ENCODE measurements at places on chromosomes 2 and 18.

DNA sequence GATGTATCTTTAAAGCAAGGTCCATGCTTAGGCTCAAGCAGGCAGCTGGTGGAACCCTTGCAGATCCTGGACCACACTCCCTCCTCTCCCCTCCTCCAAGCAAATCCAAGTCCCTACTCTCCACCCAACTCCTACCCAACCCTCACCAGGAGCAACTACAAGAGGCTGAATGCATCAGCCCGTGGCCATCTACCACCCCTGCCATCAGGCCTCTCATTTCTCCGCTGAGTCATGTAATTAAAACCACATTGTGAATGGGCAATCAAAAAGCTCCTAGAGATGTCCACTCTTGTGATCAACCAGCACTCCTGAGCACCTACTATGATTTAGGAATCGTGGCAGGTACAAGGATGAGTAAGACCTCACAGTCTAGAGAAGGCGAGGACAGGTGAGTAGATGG lies 142.2 kb upstream of the CAPN13 start:
- no peak for DNase-seq

DNA sequence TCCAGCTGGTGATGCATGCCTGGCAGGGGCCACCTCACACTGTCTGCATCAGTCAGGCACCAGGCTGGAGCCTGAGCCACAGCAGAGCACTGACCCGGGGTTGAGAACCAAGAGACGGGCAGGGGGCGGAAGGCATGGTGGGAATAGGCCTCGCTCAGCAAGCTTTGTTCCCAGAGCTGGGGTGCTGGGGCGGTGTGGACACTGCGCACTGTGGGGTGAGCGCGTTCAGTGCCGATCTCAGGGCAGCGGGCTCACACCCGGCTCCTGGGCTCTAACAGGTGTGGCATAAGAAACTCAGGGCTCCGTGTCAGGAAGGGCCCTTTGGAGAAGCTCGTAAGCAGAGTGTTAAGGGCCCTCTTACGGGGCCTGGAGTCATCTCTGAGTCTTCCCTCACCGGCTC lies 15.7 kb downstream of the SH3RF3 start:
- DNase-seq = no peak

GRCh38 chr18:25229081-25229480 lies 122.9 kb downstream of the ZNF521 start:
- no peak for DNase-seq

DNA sequence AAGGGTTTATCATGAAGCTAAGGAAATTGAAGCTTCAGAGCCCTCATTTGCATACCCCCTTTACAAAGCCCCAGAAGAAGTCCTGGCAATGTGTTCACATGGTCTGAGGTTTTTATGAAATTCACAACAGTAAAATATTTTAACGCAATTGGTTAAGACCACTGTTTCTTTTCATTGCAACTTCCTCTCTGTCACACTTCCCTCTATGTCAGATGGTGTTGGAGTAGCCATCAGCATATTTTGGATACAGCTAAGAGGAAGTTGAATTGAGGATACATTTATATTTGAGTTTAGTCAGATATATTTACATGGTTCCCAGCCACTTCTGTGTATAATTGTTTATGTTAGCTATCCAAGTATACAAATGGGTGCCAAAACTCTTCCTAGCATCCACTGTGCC lies 170.0 kb downstream of the TXNL1 start:
- DNase-seq = no peak

- DNase-seq = no peak
Measured at GRCh38 chr2:148953426-148953825, 78.4 kb downstream of the KIF5C start.

DNA sequence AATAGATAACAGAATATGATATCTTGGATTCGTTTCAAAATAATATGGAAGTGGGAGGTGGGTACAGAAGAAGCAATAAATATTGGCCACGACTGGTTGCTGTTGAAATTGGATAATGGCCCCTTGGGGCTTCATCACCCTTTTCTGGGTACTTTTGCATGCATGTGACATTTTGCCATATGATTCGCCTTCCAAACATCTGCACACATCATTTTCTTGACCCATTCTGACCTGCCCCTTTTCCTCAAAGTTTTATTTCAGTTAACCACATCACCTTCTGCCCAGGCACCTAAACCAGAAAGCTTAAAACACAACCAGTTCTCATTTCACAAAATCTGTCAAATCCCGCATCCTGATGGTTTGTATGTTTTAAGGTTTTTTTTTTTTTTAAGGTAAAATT lies 116.7 kb upstream of the AGAP1 start:
- no peak for DNase-seq

GRCh38 chr2:30348825-30349224 lies 98.2 kb upstream of the LCLAT1 start:
- no peak for DNase-seq

DNA sequence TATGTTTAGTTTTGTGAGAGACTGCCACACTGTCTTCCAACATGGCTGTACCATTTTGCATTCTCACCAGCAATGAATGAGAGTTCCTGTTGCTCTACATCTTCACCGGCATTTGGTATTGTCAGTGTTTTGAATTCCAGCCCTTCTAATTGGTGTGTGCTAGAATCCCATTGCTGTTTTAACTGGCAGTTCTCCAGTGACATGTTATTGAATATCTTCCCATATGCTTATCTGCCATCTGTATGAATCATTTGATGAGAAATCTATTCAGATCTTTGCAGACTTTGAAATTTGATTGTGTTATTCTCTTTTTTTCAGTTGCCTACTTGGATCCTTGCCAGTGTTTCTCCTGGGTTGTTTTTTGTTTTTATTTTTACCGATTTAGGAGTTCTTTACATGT lies 99.0 kb downstream of the SNTG2 start:
- no peak for DNase-seq

DNA sequence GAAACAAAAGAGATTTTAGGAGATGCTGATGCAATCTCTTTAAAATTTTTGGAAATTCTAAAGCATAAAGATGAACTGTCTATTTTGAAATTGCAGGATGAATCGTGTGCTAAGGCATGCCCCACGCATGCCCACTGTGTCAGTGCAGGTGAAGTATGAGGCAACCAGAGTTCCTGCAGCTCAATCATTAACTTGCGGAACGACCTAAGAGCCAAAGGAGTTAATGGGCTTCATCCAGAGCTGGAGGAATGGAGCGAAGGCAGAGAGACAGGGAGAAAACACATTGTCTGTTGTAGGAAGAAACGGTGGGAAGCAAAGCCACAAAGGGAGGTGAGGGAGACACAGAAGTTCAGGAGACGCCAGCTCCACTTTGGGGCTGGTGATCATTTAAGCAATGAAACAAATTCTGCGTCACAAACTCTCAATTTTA lies 265.2 kb downstream of the CCDC85A start:
- DNase-seq = no peak

DNA sequence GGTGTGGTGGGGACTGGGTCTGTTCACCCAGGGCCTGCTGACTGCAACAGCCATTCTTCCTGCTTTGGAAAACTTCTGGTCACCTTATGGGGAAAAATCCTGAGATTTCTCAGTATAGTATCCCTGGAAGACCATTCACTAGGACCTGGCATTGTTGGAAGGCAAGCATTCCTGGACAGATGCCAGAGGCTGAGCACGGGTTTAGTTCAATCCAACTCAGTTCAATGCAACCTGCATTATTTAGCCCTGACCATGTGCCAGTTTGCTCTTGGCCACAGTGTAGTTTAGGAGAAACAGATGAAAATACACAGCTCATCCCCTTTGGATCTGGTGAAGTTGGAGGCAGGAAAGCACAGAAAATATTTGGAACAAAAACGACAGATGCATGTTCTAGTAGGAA lies 95.9 kb downstream of the LPIN1 start:
- DNase-seq = no peak

GRCh38 chr2:48768669-48769068 lies 13.1 kb upstream of the LHCGR start:
- DNase-seq = no peak

DNA sequence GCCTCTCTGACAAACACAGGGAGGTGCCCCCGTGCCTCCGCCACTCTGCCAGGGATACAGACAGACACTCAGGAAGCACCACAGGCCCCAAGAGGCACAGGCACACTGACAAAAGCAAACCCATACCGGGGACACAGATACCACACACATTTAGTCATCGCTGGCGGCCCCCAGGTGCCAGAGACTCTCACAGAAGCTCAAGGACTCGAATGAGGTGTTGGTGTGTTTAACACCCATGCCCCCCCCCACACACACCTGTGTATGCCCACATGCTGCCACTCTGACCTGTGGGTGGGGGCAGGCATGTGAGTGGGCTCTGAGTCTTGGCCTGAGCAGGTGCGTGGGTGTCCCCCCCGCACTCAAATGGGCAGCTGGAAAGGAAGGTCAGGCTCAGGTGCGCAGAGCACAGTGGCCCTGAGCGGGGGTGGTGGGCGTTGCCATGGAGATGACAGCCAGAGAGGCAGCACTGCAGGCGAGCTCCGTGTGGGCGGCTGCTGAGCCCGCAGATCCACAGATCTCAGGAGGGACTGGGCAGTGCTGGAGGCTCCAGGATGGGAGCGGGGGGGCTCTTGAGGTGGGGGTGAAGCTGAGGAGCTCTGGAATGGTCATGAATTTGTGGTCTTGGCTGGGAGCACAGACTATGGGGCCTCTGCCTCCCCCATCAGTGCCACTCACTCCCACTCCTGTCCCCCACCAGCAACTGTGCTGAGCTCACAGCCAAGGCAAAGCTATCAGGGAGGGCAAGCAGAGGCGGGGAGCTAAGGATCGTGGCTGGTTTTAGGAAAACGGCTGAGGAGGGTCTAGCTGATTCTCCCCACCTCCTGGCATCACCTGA lies 73.9 kb upstream of the TAF1B start:
- DNase-seq = no peak

DNA sequence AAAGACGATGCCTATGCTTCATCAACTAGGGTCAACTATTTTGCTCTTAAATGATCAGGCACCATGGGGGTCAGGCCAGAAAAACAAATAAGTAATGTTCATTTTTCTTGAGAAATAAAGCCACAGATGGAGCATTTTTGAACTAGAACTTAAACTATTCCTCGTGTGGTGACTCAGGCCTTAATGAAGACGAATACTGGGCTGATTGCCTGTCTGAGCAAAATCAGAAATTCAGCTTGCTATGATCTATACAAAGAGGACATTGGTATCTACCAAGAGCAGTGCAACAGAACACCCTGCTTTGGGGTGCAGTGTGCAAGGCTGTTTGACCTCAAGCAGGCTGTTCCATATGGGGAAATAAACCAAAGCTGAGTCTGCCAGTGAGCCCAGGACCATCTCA lies 176.0 kb downstream of the NRP2 start:
- no peak for DNase-seq

DNA sequence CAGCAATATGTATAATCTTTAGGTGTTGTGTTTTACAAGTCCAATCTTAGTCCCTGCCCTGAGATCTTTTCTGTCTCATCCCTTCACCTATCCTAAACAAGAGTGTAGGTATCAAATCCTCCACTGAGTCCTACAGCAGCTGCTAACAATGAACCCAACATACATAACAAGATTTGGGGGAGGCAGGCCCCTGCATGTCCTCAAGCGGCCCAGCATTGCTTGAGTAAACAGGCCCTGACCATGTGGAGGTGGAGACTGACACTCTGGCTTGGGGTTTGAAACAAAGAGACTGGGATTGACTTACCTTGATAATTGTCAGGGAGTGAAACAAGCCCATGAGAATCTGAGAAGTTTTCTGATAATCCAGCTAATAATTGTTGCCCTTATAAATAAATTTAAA lies 213.4 kb downstream of the STK39 start:
- no peak for DNase-seq

DNA sequence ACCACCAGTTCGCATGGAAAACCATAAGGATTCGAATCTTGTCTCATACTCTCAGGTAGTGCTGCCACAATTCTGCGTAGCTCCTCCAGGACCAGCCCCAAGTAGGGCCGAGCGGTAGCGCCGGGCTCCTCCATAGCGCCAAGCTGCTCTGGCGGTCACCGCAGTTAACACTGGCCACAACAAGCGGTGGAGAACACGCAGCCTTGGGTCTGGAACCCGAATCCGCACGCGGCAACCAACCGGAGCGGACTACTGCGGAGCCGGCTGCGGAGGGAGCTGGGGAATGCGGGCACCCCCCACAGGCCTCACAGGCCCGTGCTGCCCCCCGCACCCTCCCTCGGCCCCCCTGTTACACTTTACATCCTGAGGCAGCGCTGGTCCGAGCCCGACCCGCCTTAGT lies 531.5 kb downstream of the STK39 start:
- no peak for DNase-seq

- no peak for DNase-seq
Measured at GRCh38 chr2:62624855-62625254, 80.7 kb upstream of the EHBP1 start.

- no peak for DNase-seq
Measured at GRCh38 chr2:20153131-20153851, 71.6 kb downstream of the SDC1 start.

DNA sequence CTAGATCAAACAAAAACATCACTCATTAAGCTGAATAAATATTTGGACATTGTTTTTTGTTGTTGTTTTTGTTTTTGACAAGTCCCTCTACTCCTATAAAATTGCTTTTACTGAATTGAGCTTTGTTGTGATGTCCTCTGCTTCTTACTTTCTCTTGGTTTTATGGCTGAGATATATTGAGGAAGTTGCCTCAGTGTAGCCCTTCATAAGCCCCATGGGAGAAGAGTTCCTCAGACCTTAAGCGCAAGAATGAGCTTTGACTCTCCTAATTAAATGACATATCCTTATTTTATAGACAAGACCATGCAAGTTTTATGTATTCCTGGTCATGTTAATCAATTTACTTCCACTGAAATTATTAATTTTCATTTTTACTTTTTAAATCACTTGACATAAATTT lies 54.9 kb downstream of the CERKL start:
- no peak for DNase-seq

- DNase-seq = no peak
Measured at GRCh38 chr18:25074925-25075324, 277.0 kb downstream of the ZNF521 start.

- no peak for DNase-seq
Measured at GRCh38 chr2:176280867-176281658, 11.8 kb downstream of the MTX2 start.

- peak; percentile 36 for DNase-seq
Measured at GRCh38 chr2:239236043-239236807, 164.6 kb downstream of the HDAC4 start.

- DNase-seq = no peak
Measured at GRCh38 chr2:215171151-215171550, 32.7 kb upstream of the ABCA12 start.

GRCh38 chr18:50276452-50276851 lies 4.9 kb downstream of the MBD1 start:
- no peak for DNase-seq

GRCh38 chr2:125330133-125330532 lies 1305.0 kb downstream of the CNTNAP5 start:
- no peak for DNase-seq

GRCh38 chr2:21774691-21775368 lies 651.1 kb downstream of the TDRD15 start:
- no peak for DNase-seq

GRCh38 chr2:151782378-151783132 lies 45.7 kb downstream of the ARL5A start:
- DNase-seq = no peak

Measured in Right ventricle myocardium superior (tissue), 1 donor.